ENCODE measurements at places on chromosomes 1 and 21.

GRCh38 chr1:236154671-236155398 lies 12.5 kb downstream of the GPR137B start:
- no peak for DNase-seq

- no peak for DNase-seq
These were observed 11.3 kb downstream of the RAB29 start for GRCh38 chr1:205763980-205764379.

- DNase-seq = no peak
These were observed 65.5 kb upstream of the AK4 start for GRCh38 chr1:65082346-65083040.

DNA sequence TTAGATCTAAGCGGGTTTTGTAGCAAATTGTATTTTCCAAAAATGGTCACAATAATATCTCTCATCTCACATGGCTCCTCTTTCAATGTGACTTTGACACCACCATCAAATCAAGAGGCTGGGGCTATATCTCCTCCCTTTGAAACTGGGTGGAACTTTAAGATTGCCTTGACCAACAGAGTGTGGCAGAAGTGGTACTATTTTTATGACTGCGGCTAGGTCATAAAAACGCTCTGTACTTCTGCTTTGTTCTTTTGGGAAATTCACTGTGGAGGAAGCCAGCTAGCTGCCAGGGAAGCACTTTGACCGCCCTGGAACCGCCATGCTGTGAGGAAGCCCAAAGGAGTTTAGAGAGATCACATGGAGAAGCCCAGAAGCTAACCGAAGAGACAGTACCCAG lies 50.7 kb upstream of the ACOT11 start:
- DNase-seq = no peak

GRCh38 chr1:28853093-28853742 lies 41.2 kb downstream of the OPRD1 start:
- DNase-seq = no peak

- no peak for DNase-seq
These were observed 62.9 kb upstream of the FBXO28 start for GRCh38 chr1:224051086-224051406.

GRCh38 chr1:13793088-13793730 lies 93.2 kb downstream of the PRDM2 start:
- no peak for DNase-seq

GRCh38 chr1:211938561-211938997 lies 96.8 kb downstream of the INTS7 start:
- DNase-seq = no peak

- DNase-seq = no peak
These were observed 151.6 kb upstream of the CAMK1G start for GRCh38 chr1:209431813-209432442.

GRCh38 chr1:28028873-28029654 lies 59.3 kb downstream of the EYA3 start:
- no peak for DNase-seq

GRCh38 chr1:147626739-147627138 lies 43.6 kb downstream of the ACP6 start:
- DNase-seq = no peak

DNA sequence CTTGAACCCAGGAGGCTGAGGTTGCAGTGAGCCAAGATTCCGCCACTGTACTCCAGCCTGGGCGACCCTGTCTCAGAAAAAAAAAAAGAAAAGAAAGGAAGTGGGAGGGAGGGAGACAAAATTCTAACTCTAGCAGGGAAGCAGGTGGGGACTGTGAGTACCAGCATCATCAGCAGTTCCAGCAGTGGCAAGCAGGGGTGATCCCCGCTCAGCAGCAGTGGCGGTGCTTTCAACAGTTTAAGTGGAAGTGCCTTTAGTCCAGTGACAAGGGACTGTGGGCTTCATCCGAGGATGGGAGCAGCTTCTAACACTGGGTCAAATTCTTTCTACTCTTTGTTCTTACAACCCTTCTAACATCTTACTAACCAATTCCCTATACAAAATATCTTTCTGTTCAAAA lies 858.1 kb upstream of the ADAMTS5 start:
- no peak for DNase-seq

- no peak for DNase-seq
These were observed 1234.4 kb downstream of the KCNT2 start for GRCh38 chr1:195373856-195374255.

DNA sequence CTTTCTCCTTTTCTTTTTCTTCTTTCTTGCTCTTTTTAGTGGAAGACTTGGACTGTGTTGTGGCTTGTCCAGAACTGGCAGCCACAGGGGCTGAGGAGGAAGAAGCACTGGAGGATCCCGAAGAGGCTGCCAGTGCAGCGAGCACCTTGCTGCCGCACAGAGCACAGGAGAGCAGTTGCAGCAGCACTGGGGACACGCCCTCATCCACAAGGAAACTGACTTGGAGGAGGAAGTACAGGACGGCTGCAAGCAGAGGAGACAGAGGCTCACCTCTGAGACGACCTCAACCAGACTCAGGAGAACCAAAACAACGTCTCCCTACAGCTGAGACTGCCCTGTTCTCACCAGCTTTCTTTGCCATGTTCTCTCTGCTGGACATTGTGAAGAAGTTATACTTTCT lies 88.9 kb downstream of the UBR4 start:
- DNase-seq = no peak

DNA sequence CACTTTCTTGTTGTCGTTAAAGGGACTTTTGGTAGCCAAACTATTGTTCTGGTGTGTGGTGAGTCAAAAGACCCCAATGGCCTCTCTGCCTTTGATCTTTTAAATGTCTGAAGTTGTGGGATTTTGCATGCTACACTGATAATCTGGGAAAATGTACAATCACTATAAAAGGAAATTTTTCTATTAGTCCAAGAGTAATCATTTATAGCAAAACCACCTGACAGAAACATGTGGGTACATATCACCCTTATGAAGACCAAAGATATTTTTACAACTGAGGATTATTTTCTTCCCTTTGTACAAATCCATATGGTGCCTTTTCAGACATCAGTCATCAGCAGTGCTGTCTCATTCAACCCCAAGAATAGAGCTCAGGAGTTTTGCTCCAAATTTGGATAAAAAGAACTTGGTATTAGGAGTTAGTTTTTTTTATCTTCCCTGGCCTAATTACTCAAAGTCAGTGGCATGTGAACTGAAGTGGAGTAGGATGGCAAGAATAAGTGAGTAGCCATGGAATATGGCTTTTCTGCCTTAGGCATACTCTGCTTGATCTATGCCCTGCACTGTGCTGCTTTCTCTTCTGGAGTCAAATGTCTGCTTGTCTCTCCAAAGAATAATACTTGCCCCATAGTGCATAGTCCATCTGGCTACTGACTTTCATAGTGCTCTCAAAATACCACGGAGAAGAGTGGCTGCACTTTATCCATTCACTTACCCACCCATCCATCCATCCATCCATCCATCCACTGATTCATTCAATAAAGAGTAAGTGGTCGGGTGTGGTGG lies 13.5 kb downstream of the GREM2 start:
- no peak for DNase-seq

GRCh38 chr1:51784997-51785421 lies 93.5 kb downstream of the NRDC start:
- no peak for DNase-seq

DNA sequence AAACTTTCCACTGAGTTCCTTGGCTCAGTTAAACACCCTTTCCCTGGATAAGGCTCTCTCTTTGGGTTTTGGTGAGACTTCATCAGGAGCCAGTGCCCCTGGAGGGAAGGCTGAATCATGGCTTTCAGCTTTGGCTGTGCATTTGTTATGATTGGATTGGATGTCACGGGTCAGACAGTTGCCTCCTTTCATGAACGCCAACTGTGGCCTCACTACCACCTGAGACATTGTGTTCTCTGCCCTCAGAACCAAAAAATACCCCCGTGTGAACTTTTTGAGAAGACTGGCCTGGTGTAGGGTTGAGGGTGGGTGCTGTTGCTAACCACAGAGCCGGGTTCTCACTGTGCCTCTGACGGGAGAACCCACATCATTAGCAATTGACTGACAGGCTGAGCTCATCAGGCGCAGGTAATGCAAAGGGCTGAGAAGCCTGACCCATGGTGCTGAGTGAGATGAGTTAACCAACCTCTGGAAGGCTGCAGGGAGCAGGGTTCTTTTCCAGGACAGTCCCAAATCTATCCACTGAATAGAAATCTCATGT lies 65.6 kb downstream of the HHAT start:
- peak; percentile 76 for DNase-seq

GRCh38 chr21:38957575-38958322 lies 152.0 kb downstream of the ETS2 start:
- no peak for DNase-seq

DNA sequence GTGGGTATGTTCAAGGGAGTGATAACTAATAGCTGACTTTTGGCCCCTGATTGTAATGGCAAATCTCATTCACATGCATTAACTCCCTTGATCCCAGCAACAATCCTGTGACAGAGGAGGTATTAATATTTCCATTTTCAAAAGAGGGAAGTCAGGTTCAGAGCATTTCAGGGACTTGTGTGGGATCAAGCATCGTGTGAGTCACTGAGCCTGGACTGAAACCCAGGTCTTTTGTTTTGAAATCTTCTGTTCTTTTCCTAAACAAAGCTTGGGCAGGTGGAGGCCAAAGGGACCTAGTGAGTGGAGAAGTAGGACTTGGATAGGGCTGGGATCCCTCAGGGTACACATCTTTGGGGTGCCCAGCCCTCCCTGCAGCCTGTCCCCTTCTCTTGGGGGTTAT lies 37.9 kb downstream of the ETNK2 start:
- no peak for DNase-seq

DNA sequence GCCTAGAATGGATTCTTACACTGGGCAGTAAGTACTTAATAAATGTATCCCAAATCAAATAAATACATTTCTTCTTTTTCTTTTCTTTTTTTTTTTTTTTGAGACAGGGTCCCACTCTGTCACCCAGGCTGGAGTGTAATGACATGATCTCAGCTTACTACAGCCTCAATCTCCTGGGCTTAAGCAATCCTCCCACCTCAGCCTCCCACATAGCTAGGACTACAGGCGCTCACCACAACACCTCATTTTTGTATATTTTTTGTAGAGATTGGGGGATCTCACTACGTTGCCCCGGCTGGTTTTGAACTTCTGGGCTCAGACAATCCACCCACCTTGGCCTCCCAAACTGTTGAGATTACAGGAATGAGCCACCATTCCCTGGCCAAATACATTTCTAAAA lies 63.7 kb upstream of the LGALS8 start:
- no peak for DNase-seq

GRCh38 chr1:53462193-53462592 lies 3.0 kb downstream of the DMRTB1 start:
- DNase-seq = no peak

DNA sequence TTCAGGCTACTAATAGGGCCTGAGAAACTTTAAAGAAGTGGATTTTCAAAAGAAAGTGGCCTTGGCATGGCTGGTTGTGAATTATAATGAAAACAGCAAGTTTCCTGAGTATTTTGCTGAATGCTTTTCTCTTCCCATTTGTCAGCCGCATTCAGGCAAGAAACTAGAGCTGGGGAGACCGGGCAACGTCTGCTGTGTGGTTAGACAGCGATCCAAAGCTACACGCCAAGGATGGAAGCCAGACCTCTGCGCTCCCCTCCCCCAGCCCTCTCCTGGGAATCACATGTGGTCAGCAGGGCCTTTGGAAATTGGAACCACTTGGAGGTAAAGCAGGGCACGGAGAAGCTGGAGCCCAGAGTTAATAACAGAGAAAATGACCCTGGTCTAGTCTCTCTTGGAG lies 114.1 kb upstream of the CD34 start:
- peak; percentile 52 for DNase-seq

DNA sequence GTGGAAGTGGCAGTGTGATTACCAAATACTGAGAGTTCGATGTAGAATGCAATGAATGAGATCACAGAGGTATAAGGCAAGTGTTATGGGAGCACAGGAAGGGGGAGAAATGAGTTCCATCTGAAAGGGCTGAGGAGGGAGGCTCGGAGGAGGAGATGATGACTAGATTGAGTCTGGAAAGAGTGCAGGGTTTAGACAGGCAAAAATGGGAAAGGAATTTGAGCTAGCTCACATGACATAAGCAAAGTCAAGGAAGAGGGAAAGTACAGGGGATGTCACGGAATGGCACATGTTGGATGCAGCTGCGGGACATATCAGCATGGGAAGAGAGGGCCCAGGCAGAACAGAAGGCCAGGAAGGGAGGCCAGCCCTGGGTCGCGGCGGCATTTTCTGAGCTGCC lies 132.7 kb downstream of the RUNX1 start:
- DNase-seq = no peak

DNA sequence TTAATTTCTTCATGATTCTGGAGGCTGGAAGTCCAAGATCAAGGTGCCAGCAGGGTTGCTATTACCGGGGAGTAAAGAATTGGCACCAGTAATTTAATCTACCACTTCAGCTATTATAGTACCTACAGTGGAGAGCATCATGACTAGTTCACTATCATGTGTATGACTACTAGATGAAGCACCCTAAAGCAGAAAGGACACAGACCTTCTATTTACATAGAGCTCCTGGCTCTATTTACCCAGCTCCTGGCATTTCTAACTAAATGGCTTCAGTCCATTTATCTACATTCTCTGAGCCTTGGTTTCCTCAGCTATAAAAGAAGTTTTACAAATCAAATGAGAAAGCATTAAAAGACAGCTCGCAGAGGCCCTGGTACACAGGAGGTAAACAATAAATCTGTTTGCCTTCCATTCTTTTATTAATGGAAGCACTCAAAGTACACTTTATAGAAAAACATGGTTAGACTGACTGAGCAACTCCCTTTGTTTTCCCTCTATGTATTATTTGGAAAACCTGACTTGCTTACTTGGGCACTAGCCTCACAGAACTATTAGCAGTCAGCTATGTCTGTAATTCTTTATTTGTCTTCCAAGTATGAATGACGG lies 203.0 kb downstream of the SLC35F3 start:
- no peak for DNase-seq

GRCh38 chr1:77467741-77468140 lies 185.9 kb downstream of the AK5 start:
- DNase-seq = no peak

DNA sequence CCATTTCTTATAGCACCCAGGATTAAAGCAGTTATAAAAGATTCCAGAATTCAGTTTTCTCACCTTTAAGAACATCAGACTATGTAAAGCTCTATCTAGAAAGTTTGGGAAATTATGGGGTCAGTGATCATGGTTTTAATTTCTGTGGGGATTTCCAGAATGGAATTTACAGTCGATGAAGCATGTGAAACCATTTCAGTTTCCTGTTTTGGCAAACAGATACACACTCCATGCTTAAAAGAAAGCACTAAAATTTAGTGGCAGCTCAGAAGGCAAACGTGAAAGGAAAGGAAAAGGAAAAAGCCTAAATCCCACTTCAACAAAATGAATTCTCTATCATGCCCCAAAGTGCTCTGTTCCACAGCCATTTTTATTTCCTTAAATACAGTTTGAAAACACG lies 60.4 kb downstream of the FYB2 start:
- DNase-seq = no peak

DNA sequence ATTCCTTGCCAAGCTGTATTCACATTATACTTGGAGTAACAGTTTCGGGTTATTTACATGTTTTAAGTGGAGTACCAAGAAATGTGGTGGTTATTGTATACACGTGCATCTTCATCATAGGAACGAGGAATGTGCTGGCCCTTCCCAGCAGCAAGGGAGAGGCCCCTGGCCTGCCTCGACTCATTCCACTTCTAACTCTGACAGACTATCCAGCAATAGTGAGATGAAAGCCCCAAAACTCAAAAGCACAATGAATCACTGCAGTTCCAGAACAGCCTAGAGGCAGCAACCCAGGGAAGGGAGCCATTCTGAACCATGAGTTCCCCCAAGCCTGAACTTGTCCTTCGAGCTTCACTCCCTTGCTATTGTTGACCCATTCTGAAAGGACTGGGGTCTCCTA lies 23.1 kb downstream of the FAM89A start:
- DNase-seq = no peak

GRCh38 chr1:201482755-201483154 lies 13.8 kb upstream of the PHLDA3 start:
- DNase-seq = no peak

GRCh38 chr21:14382486-14382834 lies 486 bp downstream of the HSPA13 start:
- DNase-seq = no peak
